ENCODE measurements at places on chromosomes 5 and 9.

DNA sequence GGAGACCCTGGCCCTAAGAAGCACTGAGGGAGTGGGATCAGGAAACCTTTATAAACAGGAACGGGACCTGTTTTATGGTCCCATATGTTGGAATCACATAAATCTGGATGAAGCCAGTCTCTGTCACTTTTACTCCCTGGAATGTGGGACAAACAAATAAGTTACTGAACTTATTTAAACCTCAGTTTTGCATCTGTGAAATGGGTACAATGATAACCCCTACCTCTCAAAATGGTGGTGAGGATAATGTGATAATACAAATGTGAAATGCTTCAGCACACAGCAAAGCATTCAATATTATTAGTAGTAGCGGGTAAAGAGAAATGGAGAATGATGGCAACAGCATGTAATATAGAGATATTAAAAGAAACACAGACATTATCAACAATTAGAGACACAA is 298.9 kb downstream of the ZSWIM6 start:
- no peak for DNase-seq

DNA sequence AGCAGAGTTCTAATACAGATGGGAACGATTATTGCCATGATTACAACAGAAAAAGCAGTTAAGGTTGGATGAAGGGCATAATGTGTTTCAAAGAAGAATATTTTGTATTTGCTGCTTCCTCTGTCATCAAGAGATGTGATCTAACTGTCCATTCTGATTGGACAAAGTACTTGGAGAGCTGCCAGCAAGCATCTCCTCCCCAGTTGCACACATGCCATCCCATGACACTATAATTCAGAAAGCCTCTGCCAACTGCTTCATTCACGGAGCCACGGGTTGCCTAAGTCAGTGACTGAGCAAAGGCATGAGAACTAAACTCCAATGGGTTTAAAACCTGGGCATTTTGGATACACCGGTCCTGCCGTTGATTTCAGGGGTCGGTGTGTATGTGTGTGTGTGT is 253.8 kb downstream of the CRB2 start:
- DNase-seq, result no peak

DNA sequence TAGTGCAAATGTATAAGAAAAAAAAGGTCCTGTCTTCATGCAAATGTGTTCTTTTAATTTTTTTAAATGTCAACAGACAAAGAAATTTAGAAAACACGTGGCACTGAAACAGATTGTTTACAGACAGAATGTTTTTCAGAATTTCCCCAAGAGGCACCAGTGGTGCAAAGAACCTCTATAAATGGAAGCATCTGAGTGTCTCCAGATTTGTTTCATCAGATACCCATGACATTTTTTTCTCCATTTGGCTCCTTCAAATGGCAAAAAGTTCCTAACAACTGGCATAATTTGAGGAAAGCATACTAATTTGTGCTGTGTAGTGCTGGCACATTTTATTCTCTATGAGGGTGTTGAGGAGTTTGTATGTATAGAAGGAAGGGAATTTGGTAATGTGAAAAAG is 15.0 kb downstream of the CCDC192 start:
- DNase-seq, result no peak

DNA sequence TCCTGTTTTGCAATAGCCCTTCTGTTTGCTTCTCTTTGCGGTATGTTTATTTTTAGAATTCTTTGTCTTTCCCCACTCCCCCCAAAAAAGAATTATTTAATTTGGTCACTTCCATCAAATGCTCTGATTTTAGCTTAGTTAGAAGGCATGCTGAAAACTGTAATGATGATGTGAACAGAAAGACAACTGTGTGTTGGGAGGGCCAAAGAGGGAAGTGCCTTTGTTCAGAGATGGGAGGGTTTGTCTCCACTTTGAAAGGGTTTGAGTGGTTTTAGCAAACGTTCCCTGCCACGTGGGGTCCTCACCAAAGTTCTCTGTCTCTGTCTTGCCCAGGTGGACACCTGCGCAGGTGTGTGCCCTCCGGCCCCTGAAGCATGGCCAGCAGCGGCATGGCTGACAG is 41.9 kb downstream of the SYK start:
- DNase-seq, result no peak

- peak; percentile 47 for DNase-seq
Measured at GRCh38 chr9:122383992-122384461, 13.2 kb downstream of the PTGS1 start.

DNA sequence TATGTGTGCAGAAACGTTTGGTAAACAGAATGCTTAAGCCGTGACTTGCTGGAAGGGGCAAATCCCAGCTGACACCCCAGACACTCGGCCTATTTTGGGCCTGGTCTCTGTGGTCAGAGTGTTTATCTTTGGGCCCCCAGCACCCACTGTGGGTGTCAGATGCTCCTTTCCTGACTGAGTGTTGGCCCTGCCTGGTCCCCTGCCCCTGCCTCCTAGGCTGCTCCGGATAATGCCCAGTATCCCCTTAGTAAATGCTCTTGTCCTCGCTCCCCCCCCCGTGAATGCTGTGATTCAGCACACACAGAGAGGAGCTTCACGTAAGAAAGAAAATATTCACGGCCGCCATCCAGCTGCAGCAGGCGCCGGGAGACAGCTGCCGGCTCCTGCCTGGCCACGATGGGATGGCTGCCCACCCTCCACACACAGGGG is 11.3 kb upstream of the ANGPTL2 start:
- peak; percentile 60 for DNase-seq

- DNase-seq, result no peak
Measured at GRCh38 chr5:96538808-96539250, 105.8 kb upstream of the PCSK1 start.

DNA sequence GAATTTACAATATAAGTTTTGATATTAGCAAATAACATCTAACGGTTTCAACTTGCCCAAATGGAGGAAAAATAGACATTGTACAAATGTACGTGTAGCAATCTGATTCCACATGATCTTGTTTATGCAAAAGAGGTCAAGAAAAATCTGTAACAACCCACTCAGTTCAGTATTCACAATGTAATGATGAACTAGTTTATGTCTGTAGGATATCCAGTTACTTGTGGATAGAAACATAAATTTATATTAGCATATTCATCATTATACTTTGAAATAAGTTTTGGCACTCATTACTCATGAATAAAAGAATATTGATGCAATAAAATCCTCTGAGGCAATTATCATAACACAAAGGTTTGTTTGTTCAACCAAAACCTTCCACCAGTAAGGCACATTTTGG is 28.1 kb downstream of the PLK2 start:
- no peak for DNase-seq

DNA sequence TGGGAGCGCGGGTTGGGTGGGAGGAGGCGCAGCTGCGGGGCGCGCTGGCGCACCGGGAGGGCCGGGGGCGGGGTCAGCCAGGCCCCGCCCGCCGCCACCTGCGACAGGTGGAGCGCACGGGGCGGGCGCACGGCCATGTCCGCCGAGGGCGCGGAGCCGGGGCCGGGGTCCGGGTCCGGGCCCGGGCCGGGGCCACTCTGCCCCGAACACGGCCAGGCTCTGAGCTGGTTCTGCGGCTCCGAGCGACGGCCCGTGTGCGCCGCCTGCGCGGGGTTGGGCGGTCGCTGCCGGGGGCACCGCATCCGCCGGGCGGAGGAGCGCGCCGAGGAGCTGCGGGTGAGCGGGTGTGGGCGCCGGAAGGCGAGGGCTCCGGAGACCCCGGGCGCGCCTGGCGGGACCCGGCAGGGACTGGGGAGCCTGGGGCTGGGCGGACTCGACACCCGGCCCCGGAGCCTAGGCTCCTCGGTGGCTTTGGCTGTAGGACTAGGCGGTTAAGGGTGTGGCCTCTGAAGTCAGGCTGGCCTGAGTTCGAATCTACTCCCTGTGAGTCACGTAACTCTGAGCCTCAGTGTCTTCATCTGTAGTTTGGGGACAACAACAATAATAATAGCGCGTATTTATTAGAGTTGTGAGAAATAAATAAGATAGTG is at the start of gene BSPRY:
Gene BSPRY (plus strand): TSS at position 97 of the 650 bp plus-strand sequence. CDS start 39 bp downstream, at position 136.
- no peak for DNase-seq

- DNase-seq, result no peak
Measured at GRCh38 chr5:59348189-59348588, 545.3 kb downstream of the PDE4D start.

- DNase-seq, result no peak
Measured at GRCh38 chr9:90219548-90220118, 423.0 kb downstream of the DIRAS2 start.

GRCh38 chr9:124500028-124500795 is 7.0 kb downstream of the NR5A1 start:
- DNase-seq, result no peak

DNA sequence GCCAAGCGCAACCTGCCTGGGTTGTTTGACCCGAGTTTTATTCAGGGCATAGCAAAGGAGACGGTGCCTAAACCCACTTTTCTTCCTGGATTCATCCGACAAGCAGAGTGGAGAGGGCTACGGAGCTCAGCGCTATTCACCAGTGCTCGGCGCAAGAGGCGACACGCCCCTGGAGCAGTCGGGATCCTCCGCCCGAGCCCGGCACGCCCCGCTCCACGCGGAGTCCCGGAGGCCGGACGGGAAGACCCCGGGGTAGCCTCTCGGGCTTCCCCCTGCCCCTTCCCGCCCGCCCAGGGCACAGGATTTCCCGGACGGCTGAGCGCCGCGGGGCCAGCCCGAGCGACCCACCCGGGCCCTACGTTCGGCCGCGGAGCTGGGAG is 427 bp downstream of the SERINC5 start:
- DNase-seq, result no peak

GRCh38 chr9:114369216-114370130 is 18.3 kb downstream of the AKNA start:
- DNase-seq, result no peak

GRCh38 chr9:120688758-120689157 is 25.5 kb downstream of the MEGF9 start:
- no peak for DNase-seq

GRCh38 chr9:89610391-89610925 is 5.6 kb downstream of the GADD45G start:
- no peak for DNase-seq

- DNase-seq, result no peak
Measured at GRCh38 chr9:109176386-109176785, 9.3 kb upstream of the FRRS1L start.

DNA sequence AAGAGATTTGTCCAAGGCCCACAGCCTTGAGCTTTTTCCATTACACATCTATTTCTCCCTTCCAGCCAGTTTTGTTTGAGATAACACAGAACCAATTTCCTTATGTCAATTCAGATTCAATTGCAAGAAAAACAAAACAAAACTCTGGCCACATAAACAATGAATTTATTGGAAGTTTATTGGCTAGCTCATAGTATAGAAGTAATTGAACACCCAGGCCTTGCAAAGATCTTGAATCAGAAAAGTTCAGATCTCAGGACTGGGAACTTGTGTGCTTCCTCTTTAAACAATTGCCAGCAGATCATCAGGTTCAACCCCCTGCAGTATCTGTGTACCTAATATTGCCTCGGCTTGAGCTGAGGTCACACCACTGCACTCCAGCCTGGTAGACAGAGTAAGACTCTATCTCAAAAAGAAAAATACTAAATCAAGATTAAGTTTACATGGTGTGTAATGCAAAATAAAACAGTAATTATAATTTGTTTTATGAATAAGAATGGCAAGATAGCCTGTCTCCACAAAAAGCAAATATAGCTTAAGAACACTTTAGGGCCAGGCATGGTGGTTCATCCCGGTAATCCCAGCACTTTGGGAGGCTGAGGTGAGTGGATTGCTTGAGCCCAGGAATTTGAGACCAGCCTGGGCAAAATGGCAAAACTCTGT is 4.1 kb upstream of the ZCCHC10 start:
- no peak for DNase-seq

DNA sequence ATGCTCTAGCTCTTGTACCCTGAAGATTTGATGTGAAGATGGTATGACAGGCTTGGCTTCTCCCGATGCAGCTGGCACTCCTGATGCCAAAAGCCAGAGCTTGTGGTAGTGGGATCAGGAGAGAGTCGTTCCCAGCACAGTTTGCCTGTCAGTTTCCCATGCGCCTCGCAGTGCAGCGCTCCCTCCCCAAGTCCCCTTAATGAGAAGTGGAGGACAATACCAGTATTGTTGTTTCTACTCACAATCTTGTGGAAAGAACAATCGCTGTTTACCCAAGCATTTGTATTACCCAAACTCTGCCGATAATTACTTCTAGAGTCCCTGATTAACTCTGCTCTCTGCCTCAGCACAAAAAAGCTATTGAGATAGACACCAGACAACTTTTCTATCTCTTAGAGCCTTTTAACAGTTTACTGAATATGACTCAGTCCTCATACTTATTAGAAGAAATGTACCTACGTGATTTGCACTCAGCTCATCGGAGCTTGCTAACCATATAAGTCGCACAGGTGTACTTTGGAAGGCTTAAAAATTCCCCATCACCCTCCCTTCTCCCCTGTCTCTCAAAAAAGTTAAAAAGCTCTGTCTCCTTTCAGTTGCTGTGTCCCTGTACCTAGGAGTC is 283.2 kb upstream of the TMEM161B start:
- no peak for DNase-seq

DNA sequence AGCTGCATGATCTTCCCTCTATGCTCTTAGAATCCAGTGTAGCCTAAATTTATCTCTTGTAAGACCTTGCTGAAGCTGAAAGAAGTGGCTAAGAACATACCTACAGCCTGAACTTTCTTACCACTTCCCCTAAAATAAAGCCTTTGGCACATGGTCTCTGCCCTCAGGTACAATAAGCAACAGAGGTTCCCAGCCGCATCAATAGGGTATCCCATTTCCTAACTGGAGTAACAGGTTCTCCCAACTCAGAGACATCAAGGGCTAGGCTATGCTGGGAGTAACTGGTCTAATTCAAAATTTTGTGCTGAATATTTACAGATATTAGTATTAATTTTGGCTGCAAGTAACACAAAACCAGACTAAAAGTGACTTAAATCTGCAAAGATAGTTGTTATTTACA is 335.8 kb upstream of the TRPC7 start:
- DNase-seq, result no peak

- no peak for DNase-seq
Measured at GRCh38 chr9:108012886-108013665, 523.5 kb upstream of the KLF4 start.

GRCh38 chr5:176366232-176366894 is 1.1 kb downstream of the ARL10 start:
- no peak for DNase-seq

DNA sequence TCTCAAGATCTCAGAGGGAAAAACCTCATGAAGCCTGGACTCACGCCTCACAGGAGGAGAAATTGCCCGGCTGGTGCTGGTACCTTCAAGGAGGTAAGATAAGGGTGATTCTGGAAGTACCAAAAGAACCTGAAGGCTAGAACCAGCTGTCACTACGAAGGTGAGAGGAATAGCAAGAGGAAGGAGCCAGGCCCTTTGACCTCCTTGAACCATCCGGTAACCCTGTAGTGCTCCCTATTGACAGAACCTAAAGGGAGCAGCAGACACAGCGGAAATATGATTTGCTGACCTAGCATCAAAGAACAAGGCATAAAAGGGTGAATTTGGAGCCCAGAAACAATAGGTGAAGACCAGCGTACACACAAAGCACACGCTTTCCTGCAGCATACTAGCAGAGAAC is 92.2 kb downstream of the DOCK8 start:
- no peak for DNase-seq

- DNase-seq, result no peak
Measured at GRCh38 chr5:155087036-155087435, 73.5 kb downstream of the KIF4B start.
